Right renal pelvis (tissue), 4 donors: ENCODE measurements at places on chromosomes 12 and 14. TPM values are rescaled to one million over a fixed set of nuclear protein-coding genes. Genes with fewer than 3 reads are reported as not detected.

SOAT2 gene
- polyA plus RNA-seq, result 2.0 TPM

DNA sequence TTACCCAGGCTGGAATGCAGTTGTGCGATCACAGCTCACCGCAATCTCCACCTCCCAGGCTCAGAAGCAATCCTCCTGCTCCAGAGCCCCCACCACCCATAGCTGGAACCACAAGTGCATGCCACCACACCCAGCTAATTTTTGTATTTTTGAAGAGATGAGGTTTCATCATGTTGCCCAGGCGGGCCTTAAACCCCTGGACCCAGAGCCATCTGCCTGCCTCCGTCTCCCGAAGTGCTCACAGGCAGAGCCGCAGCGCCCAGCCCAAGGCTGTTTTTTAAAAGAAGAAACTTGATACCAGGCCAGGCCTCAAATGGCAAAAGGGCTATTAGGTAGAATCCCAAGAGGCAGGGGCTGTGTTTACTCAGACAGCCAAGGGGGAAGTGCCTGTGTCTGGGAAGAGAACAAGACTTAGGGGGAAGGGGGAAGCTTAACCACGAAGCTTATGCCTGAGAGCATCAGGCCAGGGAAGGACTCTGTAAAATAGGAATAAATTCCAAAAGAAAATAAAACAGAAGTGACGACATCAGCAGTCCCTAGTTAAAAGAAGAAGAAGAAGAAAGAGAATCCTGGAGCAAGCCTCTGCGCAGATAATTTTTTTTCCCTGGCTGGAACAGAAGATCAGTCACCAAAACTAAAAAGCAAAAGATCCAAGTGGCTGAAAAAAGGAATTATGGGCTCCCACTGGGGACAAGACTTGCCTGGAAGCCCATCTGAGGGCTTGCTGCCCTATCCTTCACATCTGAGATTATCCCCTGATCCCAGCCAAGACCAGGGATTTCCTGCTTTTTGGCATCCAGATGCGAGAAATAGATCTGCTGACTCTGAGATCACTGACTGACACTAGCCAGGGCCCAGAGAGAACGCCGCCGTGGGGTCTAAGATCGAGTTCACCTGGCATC is 170.5 kb downstream of the NDUFA12 start:
- peak; percentile 6 for DNase-seq

DHRS2 gene
- polyA plus RNA-seq, result 81.3 TPM

- DNase-seq, result no peak
These were observed 74.8 kb upstream of the PLXNC1 start for GRCh38 chr12:94073441-94074051.

GRCh38 chr12:52165096-52165855 is 26.5 kb downstream of the KRT80 start:
- no peak for DNase-seq

DNA sequence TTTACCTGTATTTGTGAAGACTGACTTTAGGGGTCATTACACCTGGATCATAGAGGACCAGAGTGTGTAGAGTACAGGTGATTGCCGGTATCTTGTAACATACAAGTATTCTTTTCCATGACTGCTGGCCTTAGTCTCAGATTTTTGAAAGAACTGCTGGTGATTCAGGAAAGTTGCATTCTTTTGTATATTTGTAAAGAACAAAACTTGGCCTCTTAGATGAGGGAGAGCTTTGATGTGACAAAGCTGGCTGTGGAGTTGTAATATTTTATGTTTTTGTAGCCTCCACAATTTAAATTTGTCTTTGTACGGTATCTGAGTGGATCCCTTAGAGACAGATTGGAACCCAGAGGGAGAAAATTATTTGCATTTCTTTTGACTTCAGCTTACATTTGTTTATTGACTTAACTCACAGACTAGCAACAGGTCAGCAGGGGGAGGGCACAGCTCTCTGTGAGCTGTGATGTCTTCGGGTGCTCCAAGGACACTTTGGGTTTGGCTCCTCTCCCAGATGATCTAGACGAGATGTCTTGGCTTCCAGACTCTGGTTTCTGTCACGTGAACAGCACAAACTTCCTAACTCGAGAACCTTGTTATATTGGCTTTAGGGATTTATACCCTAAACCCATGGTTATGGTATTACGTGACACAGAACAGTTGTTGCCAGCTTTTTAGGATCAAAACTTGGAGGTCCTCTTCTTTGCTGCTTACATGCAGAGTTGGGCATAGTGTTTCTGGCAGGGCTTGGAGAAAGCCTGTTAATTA is 65.9 kb downstream of the DAAM1 start:
- DNase-seq, result peak; percentile 70

PLEKHD1 gene
- polyA plus RNA-seq, result 6.1 TPM

GRCh38 chr14:64760146-64760755 is 56.0 kb downstream of the PLEKHG3 start:
- DNase-seq, result no peak

SLC4A8 gene
- 3.2 TPM for polyA plus RNA-seq

DNA sequence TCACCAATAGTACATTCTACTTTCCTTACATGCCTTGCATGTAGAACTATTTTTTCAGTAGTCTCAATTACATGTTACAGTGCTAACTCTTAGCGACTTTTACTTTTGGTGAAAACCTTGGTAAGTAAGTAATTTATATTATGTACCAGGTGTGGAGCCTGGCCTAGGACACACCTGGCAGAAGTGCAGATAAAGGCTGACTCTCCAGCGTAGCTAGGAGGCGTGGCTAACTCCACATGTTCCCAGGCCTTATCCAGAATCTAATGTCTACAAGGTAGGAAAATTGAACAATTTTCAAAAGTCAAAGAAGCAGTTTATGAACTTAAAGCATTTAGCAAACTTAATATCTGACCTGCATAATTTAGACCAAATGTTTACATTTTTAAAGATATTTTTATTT is 157.4 kb downstream of the DHRS2 start:
- DNase-seq, result no peak

KLRD1 gene
- 0.70 TPM for polyA plus RNA-seq

DNA sequence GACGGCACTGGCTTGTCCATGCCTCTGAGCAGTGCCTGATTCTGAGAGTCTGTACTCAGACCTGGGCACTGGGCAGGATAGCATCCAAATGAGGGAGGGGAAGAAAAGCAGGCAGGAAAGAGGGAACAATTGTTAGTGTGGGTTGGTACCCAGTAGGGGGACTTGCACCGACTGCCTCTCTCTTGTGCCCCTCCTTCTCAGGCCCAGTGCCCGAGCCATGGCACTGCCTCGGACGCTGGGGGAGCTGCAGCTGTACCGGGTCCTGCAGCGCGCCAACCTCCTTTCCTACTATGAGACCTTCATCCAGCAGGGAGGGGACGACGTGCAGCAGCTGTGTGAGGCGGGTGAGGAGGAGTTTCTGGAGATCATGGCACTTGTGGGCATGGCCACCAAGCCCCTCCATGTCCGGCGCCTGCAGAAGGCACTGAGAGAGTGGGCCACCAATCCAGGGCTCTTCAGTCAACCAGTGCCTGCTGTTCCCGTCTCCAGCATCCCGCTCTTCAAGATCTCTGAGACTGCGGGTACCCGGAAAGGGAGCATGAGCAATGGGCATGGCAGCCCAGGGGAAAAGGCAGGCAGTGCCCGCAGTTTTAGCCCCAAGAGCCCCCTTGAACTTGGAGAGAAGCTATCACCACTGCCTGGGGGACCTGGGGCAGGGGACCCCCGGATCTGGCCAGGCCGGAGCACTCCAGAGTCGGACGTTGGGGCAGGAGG is 2.2 kb downstream of the NAB2 start:
- no peak for DNase-seq

GRCh38 chr12:122528992-122529391 is 1.9 kb downstream of the KNTC1 start:
- no peak for DNase-seq

PCNX4 gene
- 86.7 TPM for polyA plus RNA-seq

LRRC9 gene
- polyA plus RNA-seq, result 2.9 TPM

SLC6A13 gene
- 49.5 TPM for polyA plus RNA-seq

DNA sequence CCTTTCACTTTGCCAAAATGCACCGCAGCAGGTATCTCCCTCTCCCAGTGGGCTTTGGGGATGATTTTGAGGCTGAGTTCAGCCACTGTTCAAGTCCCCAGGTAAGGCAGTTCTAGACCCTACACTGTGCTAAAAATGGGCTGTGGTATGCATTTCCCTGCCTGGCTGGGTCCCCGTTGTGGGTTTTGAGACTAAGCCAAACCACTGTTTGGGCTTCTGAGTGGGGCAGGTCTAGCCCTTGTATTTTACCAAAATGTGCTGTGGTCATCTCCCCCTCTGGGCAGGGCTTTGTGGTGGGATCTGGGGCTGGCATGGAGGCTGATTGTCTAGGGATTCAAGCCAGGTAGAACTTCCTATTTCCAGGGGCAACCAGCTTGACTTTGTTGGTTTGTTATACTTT is 13.6 kb upstream of the OR4Q3 start:
- no peak for DNase-seq

- DNase-seq, result no peak
These were observed 26.2 kb upstream of the TBX3 start for GRCh38 chr12:114710151-114710550.

RPS6KL1 gene
- 1.5 TPM for polyA plus RNA-seq

PRH2 gene
- polyA plus RNA-seq, result not detected

GRCh38 chr14:50057331-50057730 is 59.0 kb downstream of the VCPKMT start:
- DNase-seq, result no peak

DCN gene
- polyA plus RNA-seq, result 538 TPM

DNA sequence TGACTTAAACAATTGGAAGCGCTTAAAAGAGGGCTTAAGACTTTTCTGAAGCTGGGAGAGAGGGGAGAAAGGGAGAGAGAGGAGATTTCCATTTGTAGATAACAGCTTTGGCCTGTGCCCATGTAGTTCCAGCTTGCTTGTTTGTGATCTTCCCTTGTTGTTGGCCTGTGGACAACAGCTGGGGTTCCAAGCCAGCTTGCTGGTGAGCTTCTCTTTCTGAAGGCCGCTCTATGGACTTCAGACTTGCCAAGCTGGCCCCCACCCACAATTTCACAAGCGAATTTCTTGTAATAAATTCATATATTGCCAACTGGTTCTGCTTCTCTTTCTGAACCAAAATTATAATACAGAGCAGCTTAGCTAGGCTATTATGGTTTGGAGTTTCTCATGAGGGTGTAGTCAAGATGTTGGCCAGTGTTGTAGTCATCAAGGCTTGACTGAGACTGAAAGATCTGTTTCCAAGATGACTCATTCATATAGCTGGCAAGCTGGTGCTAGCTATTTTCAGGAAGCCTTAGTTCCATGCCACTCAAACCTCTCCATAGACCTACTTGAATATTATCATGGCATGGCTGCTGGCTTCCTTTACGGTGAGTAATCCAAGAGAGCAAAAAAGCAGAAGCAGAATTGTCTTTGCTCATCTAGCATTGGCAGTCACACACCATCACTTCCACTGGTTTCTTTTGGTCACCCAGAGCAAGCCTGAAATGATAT is 89.4 kb downstream of the ATP23 start:
- no peak for DNase-seq

MMP17 gene
- polyA plus RNA-seq, result 1.1 TPM

DNA sequence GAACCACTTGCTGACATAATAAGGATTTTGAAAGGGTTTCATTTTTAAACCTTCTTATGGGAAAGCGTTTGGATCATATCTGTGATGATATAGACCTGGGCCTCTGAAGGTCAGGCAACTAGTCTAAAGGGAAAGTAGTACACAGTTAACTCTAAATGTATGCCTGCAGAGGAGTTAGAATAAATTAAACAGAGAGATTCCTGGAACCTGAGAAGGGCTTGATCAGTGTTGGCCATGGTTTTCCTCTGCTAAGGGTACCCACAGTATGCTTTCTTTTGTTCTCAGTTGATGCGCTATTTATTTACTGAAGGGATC is 14.4 kb upstream of the POLR3B start:
- DNase-seq, result no peak

DNA sequence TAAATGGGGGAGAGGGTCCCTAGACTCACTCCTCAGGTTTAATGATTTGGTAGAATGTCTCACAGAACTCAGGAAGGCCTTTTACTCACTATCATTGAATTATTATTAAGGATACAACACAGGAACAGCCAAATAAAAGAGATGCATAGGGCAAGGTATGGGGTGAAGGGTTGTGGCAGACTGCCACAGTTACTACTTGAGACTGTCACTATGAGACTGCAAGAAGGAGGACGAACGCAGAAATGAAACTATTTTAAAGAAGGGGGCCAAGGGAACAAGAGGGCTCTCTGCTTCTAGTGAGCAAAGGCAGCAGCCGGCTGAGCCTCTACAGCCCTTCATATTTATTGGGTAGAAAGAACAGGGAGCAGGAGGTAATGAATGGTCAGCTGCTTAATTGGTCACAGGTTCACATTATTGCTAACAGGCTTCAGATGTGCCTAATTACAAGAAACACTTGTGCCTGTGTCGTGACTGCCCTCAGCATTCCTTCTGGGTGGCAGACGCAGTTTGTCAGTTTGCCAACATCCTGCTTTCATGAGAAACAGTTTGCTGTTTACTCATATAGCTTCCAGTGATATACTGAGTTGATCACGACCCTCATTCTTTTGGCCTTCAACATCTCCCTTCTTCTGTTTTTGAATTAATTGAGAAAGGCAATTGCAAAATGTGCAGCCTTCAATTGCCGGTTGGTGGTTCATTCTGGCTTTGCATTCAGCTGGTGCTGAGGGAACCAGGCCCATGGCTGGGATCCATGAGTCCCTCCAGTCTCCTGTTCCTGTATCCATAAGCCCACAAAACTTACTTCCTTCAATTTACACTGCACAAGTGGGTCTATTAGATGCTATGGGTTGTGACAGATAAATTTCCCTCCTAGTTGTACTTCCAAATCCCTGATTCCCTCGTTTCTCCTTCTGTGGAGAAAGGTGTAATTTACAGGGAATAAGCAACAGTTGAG is 82.8 kb upstream of the PLEKHG7 start:
- no peak for DNase-seq

USP44 gene
- 2.3 TPM for polyA plus RNA-seq

TESPA1 gene
- polyA plus RNA-seq, result 0.25 TPM

DNA sequence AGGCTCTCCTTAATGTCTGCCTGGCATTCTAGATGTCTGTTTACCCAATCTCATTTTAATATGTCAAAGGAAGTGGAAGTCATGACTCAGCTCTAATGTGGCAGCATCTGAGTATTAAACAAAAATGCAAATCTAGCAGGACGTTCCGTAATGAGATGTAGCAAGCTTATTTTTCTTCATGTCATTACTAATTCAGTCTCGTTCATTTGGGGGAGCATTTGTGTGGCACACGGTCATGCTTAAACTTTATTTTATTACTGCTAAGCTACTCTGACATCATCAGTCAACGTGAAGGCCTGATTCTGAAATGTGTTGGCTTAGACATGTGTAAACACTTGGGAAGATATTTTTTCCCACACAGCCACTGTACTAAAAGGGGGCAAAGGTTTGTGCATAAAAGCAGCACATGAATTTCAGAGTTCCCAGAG is 326.7 kb upstream of the TMPO start:
- DNase-seq, result no peak

CPNE6 gene
- polyA plus RNA-seq, result not detected

- DNase-seq, result no peak
These were observed 12.8 kb upstream of the NR4A1 start for GRCh38 chr12:52038447-52038846.

DNA sequence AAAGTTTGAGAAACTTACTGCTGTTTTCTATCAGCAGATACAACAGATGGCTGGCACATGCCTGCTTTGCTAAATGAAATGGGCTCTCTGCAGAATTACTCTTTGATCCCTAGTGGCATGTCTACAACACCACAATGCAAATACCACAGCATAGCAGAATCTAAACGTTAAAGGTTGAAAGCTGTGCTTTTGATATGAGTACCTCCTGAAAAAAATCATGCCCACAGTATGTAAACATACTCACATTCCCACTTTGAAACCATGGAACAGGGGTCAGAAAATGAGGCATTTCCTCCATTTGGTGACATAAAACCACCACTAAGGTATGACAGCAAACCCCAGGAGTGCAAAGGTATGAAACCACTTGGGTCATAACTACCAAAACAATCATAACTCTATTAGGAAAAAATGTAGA is 7.5 kb downstream of the WIF1 start:
- DNase-seq, result no peak

TMEM233 gene
- 1.3 TPM for polyA plus RNA-seq

GRCh38 chr12:42238240-42239140 is at the start of gene YAF2:
YAF2 (minus strand) TSS chr12:42238248; CDS start chr12:42238180, 68 bp downstream.
- DNase-seq, result peak; percentile 73
